Adipocyte (in vitro differentiated cells): ENCODE measurements at places on chromosomes 1 and 21.

- no peak for DNase-seq
Measured at GRCh38 chr1:225896494-225896893, 7.5 kb upstream of the LEFTY1 start.

DNA sequence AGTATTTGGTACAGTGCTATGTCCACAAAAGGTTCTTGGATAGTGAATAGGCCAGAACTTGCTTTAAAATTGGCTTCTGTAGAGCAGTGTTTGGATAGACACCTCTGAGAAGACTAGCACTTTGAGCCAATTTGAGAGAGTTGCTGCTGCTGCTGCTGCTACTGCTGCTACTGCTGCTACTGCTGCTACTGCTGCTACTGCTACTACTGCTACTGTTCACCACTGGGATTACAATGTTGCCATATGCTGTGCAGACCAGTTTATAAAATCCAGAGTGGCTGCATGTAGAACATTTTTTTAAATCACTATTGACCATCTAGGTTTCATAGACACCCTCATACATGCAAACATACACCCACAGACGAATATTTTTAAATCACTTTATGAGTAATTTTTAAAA is 15.3 kb downstream of the GORAB start:
- DNase-seq, result no peak

- DNase-seq, result no peak
Measured at GRCh38 chr1:226960944-226961765, 21.1 kb downstream of the COQ8A start.

DNA sequence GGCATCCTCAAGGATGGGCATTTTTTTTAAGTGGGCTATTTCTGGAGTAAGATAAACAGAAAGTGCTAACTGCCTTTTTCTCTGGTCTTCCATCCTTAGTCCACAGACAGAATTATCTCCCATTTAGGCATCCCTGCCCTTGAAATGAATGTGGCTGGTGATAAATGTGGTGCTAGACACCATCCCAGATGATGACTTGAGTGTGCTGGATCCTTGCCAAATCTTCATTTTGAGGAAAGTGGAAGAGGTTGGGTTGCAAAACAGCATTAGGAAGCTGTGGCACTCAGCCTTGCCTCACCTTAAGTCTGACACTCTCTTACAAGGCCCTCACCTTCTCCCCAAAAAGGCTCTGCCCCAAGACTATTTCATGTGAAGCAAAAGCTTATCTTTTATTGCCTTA is 19.2 kb downstream of the MAB21L3 start:
- no peak for DNase-seq

DNA sequence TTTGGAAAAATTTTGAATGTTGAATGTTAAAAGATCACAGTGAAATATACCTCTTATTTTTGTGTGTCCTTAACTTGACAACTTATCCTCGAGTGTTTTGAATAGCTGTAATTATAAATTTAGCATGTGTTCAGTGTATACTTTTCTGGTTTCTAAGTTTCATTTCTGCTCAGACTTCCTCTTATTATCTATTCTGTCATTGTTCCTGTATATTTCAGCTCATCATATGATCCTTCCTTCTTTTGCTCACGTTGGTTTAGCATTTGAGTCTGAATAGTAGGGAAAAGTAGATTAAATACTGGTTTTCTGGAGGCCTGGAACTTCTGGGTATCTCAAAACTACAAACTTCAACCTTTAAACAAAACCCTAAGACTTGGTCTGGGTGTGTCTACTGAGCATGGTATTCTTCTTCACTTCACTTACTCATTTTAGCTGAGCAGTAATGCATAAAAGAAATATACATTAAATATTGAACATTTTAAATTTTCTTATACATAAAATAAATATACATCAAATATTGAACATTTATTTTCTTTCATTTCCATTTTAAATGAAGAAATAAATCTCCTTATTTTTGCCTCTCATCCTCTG is 3.3 kb upstream of the ATP6V1G3 start:
- no peak for DNase-seq

DNA sequence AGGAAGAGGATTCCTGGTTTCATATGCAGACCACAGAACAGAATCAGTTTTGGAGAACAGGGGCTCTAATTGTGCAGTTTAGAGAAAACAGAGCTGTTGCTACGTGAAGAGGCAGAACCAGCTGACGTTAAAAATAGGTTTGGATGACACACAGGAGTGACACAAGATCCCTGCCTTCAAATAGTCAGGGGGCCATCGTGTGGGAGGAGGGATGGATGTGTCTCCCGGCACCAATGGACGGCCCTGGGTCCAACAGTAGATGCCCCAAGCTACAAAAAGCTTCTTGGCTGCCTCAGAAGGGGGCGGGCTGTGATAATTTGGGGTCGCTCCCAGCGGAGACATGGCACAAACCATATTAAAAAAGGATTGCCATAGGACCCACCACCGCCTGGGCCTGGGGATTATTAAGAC is 87.8 kb downstream of the MRPL37 start:
- DNase-seq, result no peak

GRCh38 chr1:118862755-118863154 is 125.4 kb downstream of the TBX15 start:
- DNase-seq, result no peak

GRCh38 chr1:236287356-236287755 is 5.6 kb upstream of the ERO1B start:
- no peak for DNase-seq

GRCh38 chr21:36120304-36120888 is 14.5 kb upstream of the CBR3 start:
- DNase-seq, result peak; percentile 36

DNA sequence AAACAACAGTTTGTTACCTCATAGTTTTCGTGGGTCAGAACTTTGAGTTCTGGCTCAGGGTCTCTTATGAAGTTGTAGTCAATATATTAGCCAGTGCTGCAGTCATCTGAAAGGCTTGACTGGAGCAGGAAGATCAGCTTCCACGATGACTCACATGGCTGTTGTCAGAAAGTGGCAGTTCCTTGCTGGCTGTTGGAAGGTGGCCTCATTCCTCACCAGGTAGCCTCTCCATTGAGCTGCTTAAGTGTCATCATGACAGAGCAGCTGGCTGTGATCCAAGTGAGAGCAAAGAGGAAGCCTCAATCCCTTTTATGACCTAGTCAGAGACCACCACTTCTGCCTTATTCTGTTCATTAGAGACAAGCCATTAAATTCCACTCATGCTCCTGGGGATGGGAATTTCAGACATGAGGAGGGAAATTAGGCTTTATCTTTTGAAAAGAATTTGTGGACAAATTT is 5.6 kb downstream of the OSBPL9 start:
- peak; percentile 69 for DNase-seq

- no peak for DNase-seq
Measured at GRCh38 chr1:82346141-82346540, 545.4 kb downstream of the ADGRL2 start.

GRCh38 chr1:246096356-246096755 is 410.7 kb downstream of the SMYD3 start:
- DNase-seq, result no peak

DNA sequence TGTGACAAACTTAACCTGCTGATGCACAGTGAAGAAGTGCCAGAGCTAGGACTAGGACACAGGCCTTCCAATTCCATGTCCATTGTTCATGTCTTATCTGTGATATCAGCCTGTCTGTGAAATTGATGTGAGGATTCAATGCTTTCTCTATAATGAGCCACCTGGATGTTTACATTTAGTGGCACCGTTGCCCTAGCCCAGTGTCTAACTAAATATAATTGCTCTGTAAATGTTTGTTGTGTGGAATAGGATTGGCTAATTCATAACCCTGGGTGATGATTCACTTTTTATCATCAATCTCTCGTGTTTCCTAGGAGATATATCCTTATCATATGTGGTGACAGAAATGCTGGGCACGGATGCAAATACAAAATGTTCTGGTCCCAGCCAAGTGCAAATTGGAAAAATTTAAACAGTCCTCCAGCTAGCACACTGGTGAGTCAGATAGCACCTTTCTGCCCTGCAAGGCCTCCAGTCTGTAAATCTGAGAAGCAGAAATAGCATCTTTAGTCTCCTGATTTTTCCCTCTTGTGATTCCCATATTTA is 46.9 kb upstream of the GNG12 start:
- peak; percentile 59 for DNase-seq

- no peak for DNase-seq
Measured at GRCh38 chr1:156108664-156109241, 5.8 kb upstream of the LMNA start.

GRCh38 chr1:113003751-113004690 is 48.0 kb upstream of the SLC16A1 start:
- DNase-seq, result no peak

DNA sequence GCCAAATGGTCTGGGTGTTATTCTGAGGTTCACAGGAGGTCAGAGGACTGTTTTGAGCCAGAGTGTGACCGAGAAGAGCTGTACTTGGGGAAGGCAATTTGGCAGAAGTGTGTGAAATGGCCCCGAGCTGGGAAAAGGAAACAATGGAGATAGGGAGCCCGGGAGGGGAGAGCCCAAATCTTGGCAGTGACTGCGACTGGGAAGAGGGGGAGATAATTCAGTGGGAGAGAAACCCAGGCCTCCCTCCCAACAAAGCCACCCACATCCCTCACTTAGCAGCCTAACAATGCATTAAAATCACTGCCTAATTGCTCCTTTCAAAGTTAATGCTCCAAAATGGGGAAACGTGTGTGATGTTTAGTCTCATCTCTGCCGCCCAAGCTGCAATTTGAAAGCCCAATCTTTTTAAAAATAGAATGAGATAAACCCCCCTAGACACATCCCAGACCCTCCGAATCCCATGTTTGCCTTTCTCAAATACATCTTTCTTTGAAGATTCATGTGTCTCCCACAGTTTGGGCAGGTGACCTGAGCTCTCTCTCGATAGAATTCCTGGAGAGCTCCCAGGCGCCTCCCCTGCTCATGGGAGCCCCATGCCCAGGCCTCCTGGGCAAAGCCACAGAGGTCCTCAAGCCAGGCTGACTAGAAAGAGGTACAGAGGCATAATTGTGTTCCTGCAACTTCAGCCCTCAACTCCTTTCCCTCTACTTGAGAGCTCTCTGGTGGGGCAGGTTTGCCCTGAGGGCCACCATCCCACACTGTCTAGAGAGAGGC is 17.3 kb downstream of the LRRC52 start:
- DNase-seq, result no peak

- DNase-seq, result no peak
Measured at GRCh38 chr1:41790351-41790750, 128.4 kb downstream of the HIVEP3 start.

- DNase-seq, result no peak
Measured at GRCh38 chr1:209434631-209435217, 148.8 kb upstream of the CAMK1G start.

GRCh38 chr1:208264469-208265121 is 20.4 kb upstream of the PLXNA2 start:
- peak; percentile 83 for DNase-seq

- no peak for DNase-seq
Measured at GRCh38 chr1:223460566-223461189, 67.5 kb downstream of the CCDC185 start.

DNA sequence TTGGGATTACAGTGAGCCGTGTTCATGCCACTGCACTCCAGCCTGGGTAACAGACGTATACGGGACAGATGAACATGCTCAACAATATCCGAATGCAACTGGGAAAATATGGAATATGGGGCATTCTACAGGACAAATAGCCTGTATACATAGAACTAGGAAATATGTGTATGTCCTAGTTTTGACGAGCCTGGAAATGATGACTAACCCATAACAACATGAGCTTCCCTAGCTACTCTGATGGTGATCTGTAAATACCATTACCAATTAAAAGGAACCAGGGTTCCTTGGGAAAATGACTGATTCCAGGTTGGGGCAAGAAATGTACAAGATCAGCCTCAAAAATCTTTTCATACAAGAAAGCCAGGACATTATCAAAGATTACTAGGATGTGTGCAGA is 42.8 kb upstream of the ARTN start:
- DNase-seq, result peak; percentile 6

DNA sequence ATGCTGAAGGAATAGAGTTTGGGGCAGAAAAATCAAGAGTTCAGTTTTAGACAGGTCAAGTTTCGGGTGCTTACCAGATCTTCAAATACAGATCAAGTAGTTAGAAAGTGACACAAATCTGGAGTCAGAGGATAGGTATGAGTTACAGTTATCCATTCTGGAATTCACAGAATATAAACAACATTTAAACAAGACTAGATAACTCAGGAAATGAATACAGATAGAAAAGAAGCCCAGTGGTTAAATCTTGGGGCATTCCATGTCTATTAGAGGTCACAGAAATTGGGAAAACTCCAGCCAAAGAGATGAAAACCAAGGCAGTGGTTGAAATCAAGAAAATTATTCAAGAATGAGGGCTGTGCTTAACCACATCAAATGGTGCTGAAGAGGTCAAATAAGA is 187.0 kb upstream of the HP1BP3 start:
- no peak for DNase-seq

GRCh38 chr1:24673341-24673740 is 30.2 kb downstream of the SRRM1 start:
- DNase-seq, result peak; percentile 42

- DNase-seq, result no peak
Measured at GRCh38 chr1:201702936-201703335, 126.0 kb upstream of the IPO9 start.

GRCh38 chr1:47223921-47224675 is 7.9 kb downstream of the TAL1 start:
- no peak for DNase-seq

GRCh38 chr1:167878372-167879160 is 35.4 kb downstream of the ADCY10 start:
- DNase-seq, result no peak

GRCh38 chr21:45849651-45850050 is 131.9 kb upstream of the COL6A1 start:
- DNase-seq, result no peak

- peak; percentile 56 for DNase-seq
Measured at GRCh38 chr1:41810446-41810845, 108.3 kb downstream of the HIVEP3 start.

DNA sequence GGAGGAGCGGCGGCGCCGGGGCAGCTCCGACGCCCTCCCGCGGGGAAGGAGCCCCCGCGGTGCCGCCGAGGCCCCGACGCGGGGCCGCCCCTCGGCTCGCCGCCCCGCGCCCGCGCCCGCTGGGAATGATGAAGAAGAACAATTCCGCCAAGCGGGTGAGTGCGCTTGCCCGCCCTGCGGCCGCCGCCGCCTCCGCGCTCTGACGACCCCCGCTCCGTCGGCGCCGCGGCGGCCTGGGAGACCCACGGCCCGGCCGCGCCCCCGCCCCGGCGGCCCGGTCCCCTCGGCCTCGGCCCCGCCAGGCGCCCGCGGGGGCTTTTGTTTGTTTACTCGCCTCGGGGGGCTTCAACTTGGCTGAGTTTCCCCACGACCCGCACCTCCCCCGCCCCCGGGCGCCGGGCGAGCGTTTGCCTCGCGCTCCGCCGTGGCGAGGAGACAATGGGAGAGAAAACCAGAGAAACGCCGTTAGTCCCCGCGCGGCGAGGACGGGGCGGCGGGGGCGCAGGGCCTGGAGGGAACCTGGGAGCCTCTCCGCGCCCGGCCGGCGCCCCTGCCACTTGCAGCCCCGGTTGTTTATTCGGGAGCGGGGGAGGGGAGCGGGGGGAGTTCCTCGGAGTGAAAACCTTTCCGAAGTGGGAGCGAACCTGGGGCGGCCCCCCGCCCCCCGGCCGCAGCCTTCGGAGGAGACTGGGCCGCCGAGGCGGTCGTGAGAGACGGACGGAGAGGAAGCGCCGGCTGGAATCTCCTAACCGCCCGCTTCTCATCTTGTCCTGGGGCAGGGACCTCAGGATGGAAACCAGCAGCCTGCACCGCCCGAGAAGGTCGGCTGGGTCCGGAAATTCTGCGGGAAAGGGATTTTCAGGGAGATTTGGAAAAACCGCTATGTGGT is 661 bp downstream of the PLEKHO1 start:
- peak; percentile 62 for DNase-seq

- no peak for DNase-seq
Measured at GRCh38 chr1:92964998-92965397, 3.7 kb upstream of the DIPK1A start.

GRCh38 chr1:100834777-100835660 is 59.6 kb downstream of the EXTL2 start:
- no peak for DNase-seq
